Activated T-helper 1 cell treated with anti-CD3 and anti-CD28 coated beads, Interleukin-2, amount 50 U/mL, for 16 hours (primary cell): ENCODE measurements at places on chromosomes 13 and 19.

DNA sequence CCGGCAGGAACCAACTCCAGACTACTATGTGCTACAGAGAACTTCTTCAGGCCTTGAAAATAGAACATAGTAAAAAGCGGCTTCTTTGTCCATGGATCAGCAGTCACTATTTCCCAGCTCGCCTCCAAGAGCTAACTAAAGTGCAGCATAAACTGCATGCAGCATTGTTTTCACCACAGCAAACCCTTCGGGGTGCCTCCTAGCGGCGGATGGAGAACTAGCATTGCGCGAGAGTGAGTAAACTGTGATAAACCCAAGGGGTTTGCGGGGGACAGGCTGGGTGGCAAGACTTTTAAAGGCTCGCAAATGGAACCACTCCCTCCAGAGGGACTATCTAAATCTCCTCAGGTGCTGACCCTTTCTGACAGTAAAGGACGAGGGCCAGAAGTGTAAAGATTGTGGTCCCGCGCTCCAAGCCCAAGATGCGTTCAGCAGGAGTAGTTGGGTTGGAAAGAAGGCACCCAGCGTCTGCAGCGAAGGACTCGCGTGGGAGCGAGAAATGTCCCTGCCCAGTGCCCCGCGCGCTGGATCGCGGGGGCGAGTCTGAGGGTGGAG lies 21.5 kb upstream of the SGCG start:
- no peak for DNase-seq

DNA sequence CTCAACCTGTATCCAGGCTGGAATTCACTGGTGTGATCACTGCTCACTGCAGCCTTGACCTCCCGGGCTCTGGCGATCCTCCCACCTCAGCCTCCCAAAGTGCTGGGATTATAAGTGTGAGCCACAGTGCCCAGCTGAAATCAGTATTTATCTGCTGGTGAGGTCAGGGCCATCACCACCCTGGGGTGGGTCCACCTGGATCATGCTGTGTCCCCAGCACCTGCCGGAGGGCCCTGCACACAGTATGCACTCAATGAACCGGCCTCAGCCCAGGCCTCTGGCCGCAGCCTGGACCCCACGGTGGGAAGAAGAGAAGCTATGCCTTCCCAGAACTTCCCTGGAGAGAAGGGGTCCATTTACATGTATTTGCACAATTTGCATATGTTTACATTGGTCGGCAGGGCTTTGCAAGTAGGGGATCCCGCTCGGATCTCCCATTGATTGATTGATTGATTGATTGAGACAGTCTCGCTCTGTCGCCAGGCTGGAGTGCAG lies 2.6 kb upstream of the SLC5A5 start:
- no peak for DNase-seq

DNA sequence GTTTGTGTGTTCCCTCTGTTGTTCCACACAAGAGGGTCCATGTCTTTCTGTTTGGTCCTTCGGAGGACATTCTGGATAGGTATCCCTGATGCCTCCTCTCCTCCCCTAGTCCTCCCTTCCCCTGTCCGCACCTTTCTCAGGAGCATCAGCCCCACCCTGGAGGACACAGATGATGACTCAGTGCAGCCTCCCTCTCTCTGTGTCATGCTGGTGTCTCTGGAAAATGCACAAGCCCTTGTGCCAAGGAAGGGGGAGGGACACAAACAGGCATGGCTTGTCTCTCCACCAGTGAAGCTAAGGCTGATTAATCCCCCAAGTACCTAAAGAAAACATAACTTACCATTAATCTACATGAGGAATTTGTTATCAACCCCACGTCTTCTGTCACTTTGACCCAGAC lies 16.2 kb upstream of the TNFRSF19 start:
- DNase-seq, result no peak

- DNase-seq, result no peak
Observed at GRCh38 chr13:39297664-39298171, 259.5 kb downstream of the NHLRC3 start.

GRCh38 chr13:49084961-49085360 lies 109.2 kb downstream of the FNDC3A start:
- no peak for DNase-seq

- no peak for DNase-seq
Observed at GRCh38 chr19:56885173-56885985, 44.9 kb upstream of the PEG3 start.

DNA sequence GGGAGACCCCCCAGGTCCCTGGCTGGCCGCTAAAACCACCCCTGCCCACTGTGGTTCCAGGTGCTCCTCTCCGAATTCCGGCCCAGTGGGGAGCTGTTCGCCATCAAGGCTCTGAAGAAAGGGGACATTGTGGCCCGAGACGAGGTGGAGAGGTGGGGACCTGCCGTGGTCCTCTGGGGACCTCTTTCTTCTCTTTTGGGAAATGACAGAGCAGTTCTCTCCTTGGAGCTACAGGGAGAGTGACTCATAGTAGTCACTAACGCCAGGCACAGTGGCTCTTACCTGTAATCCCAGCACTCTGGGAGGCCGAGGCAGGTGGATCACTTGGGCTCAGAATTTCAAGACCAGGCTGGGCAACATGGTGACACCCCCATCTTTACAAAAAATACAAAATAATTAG lies 7.3 kb downstream of the PTGER1 start:
- DNase-seq, result no peak
